Stimulated activated CD4-positive, alpha-beta T cell treated with anti-CD3 and anti-CD28 coated beads, Interleukin-1b, Interleukin-23, amount 100 ng/mL, for 1 hour (primary cell): ENCODE measurements at places on chromosomes 7 and 10.

DNA sequence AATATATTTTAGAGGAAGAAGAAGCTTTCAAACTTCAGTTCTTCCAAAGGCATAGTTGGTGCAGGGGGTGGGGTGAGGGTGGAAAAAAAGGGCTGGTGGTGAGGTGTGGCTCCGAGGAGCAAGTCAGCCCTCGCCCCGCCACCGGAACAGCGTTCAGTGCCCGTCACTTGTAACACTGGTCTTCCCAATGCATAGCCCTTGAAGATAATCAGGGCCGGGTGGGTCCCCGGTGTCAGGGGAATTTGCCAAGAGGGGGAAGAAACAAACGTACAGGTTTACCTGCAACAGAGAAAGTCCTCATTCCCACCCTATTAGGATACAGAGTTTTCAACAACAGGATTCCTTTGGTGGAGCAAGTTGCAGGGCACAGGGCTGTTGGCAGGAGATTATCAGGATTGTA is 1.5 kb downstream of the SVOPL start:
- no peak for DNase-seq

GRCh38 chr10:48496831-48497779 is 107.8 kb downstream of the ARHGAP22 start:
- no peak for DNase-seq

- no peak for DNase-seq
Observed at GRCh38 chr10:131146790-131147189, 164.7 kb downstream of the TCERG1L start.

DNA sequence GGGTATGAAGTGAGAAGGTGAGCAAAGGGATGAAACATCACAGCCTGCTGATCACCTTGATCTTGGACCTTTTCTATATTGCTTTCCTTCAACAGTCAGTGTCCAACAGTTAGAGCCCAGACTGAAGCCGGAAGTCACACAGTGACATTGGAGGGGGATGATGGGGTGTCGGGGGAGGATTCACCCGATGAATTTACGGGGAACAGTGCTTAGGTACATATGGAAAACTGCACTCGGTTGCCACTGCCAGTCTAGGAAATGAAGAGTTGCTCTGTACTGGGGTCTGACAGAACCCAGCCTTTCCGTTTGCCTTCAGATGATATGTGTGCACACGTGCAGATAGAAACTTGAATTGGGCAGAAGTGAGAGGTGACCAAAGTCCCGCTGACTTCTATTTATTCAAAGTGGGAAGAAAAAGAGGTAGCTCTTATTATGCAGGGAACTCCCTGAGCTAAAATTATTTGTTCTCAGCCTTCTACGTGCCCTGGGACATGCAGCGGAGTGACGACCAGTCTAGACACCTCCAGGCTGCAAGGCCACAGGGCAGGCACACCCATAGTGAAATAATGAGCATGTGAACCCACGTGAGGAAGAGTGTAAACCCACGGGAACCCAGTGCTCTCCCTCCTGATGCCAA is 107.2 kb upstream of the INHBA start:
- DNase-seq: no peak

GRCh38 chr10:108970016-108970415 is 953.3 kb downstream of the XPNPEP1 start:
- DNase-seq: no peak

GRCh38 chr7:30950197-30950596 is 13.6 kb upstream of the GHRHR start:
- DNase-seq: no peak

DNA sequence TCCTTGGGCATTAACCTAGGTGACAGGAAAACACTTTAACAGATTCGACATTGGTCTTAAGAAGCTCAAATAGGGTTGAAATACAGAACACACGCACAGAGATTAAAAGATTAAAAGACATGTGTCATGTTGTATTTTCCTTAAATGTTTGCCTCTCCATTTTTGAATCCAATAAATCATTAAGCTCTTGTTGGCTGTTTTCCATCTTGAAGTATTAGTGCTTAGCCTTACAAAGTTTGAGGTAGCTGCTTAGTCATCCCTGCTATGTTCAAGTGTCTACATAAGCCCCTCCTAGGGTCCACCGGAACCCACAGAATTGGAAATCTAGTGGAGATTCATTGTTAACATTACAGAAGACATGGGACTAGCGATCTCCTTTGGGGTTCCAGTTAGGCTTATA is 12.7 kb upstream of the GJD4 start:
- no peak for DNase-seq
